Mesendoderm (in vitro differentiated cells): ENCODE measurements at places on chromosomes 2 and 18.
A peak's percentile ranks its signal among the peaks of the same experiment; 100 is the strongest.

- no peak for DNase-seq
Measured at GRCh38 chr18:58117786-58118403, 73.9 kb downstream of the NEDD4L start.

DNA sequence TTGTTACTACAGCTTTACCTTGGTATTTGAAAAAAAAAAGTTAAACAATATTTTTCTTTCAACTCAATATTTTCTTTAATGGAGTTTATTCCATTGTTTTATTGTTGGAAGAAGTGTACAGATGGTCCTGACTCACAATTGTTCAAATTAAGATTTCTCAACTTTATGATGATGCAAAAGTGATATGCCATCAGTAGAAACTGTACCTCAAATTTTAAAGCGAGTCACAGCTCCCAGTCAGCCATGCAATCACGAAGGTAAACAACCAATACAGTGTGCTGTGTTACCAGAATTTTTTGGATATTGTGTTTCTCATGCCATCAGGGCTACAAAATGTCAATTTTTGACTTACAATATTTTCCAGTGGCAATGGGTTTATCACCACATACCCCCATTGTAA lies 54.0 kb upstream of the COL5A2 start:
- no peak for DNase-seq

GRCh38 chr18:2096551-2096950 lies 474.8 kb downstream of the METTL4 start:
- peak; percentile 63 for DNase-seq

- no peak for DNase-seq
Measured at GRCh38 chr18:28095041-28095440, 81.9 kb downstream of the CDH2 start.

- no peak for DNase-seq
Measured at GRCh38 chr2:140918426-140918825, 1212.4 kb downstream of the LRP1B start.

GRCh38 chr18:9204659-9205058 lies 68.1 kb downstream of the ANKRD12 start:
- DNase-seq: peak; percentile 3

- no peak for DNase-seq
Measured at GRCh38 chr2:69505710-69506109, 68.5 kb upstream of the NFU1 start.

- DNase-seq: peak; percentile 5
Measured at GRCh38 chr2:235201756-235202155, 249.9 kb downstream of the SH3BP4 start.

GRCh38 chr2:120494446-120494845 lies 148.5 kb downstream of the INHBB start:
- DNase-seq: no peak

GRCh38 chr2:18299423-18300212 lies 260.8 kb downstream of the RDH14 start:
- peak; percentile 96 for DNase-seq

GRCh38 chr2:227260041-227260440 lies 65.0 kb upstream of the MFF start:
- DNase-seq: no peak

DNA sequence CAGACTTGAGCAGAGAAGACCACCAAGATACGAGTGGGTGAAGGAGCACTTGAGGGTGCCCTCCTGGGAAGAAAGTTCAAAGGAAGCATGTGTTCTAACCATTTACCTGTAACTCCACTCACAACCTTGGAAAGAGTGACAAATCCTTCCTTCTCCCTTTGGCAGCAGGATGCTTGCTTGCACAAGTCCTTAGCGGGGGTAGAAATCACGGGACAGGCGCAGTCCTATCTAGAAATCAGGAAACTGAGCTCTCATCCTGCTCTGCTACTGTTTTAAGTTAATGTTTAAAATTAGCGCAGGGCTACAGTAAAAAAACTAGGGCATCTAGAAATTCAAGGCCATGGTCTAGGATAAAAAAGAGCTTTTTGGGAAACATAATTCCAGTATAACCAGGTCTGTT lies 100.9 kb upstream of the PTPRM start:
- DNase-seq: no peak

DNA sequence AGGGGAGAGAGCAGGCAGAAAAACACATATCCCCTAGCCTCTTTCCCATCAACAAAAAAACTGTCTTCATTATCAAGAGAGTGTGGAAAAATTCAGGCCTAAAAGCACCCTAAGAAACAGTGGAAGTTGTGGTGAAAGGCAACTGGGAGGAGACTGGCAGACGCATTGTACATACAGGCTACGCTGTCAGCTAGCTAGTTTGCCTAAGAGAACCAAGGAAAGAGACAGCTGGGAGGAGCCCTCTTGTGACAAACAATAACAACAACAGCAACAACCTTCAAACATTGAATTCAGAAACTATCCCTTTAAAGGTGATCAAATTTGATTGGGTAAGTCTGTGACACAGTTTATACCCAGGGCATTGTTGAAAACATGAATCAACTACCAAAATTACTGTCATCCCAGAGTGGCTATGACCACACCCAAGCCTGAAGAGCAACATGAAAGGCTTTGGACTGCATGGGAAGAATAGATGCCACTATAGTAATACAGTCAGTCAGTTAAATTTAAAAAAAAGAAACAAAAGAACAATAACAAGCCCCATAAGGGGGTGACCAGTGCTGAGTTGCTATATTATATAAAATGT lies 88.9 kb upstream of the CRIM1 start:
- DNase-seq: peak; percentile 32

GRCh38 chr18:68940754-68941153 lies 142.9 kb downstream of the CCDC102B start:
- DNase-seq: no peak

GRCh38 chr2:229273723-229274338 lies 2.7 kb upstream of the PID1 start:
- DNase-seq: peak; percentile 96

GRCh38 chr2:58967736-58968135 lies 726.6 kb upstream of the FANCL start:
- no peak for DNase-seq

DNA sequence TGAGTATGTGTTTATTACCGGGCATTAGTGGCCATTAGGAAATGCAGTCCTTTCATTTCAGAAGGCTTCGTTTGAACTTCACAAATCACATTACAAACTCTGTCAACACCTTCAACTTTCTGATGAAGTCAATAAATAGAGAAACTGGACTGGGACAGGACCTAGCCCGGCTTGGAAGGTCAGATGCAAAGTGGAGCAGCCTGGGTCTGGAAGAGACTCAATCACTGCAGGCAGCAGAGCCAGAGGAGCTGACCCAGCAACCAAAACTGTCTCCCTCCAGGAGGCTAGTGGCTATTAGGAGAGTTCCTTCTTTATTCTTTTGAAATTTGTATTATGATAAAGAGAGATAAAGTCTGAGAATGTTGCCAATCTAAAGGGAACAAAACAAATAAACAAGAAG lies 167.2 kb upstream of the SPOPL start:
- DNase-seq: no peak
